SHP77 treated with DMSO at 0.1 percent for 48 hours (cell line): ENCODE measurements at places on chromosomes 3 and 15.

GRCh38 chr3:46844397-46844796 lies 18.8 kb downstream of the MYL3 start:
- no peak for DNase-seq

GRCh38 chr3:194671511-194671899 lies 486 bp downstream of the LSG1 start:
- DNase-seq = no peak

GRCh38 chr15:92619145-92620101 lies 36.2 kb downstream of the FAM174B start:
- DNase-seq = no peak

DNA sequence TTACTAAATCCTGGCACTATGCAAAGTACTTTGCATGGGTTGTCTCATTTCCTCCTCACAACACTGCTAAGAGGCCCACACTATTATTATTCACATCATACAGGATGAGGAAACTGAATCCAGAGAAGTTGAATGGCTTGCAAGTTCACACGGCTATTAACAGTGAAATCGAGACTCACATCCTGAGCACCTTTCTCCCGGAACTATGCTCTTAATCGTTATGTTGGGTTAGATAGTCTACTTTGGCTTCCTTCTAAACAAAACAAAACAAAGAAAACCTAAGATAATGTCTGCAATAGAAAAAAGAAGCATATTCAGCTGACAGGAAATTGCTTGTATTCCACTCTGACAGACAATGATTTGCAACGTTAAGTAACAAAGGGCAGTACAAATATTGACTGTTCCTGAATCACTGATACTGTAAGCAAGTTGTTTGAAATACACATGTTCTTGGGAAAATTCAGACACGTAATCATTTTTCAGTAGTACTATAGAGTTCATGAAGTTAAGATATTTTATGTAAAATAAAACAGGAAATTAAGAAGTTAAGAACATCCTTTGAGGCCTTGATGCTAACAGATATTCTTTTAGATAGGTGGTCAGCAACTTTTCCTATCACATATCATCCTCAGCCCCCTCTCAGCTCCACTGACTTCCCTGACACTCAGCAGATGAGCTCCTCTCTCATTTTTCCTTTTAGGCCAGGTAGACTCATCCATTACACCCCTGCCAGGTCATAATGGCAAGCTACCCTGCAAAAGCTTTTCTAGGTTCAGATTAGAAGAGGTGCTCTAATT lies 40.7 kb downstream of the C2CD4B start:
- peak; percentile 64 for DNase-seq

DNA sequence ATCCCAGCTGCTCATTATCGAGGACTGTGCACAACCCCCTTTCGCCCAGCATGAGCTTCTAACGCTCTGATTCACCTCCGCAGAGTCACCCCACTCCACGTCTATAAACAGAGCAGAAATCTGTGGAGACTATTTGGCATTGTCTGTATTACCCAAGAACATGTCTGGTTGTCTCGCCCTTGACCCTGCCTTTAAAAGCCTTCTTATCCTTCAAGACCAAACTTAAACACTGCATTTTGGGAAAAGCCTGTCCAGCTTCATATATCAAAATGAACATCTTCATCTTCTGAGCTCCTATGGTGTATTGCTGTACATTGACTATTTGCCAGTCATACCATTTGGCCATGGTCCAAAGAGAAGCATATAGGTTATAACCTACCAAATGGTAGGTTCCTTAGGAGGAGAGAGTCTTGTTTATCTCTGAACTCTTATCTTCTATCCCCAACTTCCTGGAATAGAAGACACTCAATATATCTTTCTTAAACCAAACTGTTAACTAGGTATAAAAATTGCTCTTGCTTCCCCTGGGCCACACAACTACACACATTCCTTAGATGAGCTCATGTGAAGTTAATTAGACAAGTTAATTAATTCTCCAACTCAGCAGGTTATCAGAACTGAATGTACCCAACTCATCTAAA lies 90.1 kb downstream of the FBN1 start:
- DNase-seq = no peak

GRCh38 chr3:12803371-12803770 lies 6.9 kb downstream of the CAND2 start:
- DNase-seq = no peak

DNA sequence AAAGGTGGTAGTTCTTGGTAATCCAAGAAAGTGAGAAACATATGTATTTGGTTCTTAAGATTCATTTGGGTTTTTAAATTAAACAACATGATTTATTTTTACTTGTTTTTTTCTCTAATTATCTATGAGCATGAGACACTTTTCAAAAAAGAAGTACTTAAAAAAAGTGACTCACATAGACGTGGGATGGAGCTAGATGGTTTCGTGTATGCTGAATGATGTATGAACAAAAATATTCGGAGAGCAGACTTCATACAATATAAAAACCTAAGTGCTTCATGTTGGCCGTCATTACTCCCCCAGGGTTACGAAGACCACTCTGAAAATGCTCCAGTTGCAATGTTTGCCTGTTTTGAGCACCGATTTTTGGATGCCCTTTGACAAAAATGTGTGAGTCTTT lies 90.9 kb downstream of the RORA start:
- DNase-seq = no peak

- DNase-seq = no peak
These were observed 199.6 kb upstream of the NAALADL2 start for GRCh38 chr3:174659511-174659910.

- no peak for DNase-seq
These were observed 120.1 kb downstream of the LIPC start for GRCh38 chr15:58551764-58552504.

DNA sequence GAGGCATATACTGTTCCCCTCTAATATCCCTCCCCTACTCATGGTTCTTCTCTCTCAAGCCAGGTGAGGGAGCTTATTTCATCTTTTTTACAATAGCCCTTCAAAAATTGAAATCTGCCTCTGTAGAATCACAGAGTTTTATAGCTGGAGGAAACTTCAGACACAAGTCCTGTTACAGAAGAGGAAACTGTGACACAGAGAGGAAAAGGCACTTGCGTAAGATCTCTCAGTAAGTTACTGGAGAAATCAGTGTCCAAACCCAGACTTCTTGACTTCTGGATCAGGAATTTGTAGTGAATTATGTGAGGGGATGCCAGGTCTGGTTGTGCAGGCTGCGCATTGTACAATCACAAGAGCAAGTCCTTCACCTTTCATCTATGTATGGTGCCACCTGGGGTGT lies 4.6 kb downstream of the FGD5 start:
- no peak for DNase-seq

DNA sequence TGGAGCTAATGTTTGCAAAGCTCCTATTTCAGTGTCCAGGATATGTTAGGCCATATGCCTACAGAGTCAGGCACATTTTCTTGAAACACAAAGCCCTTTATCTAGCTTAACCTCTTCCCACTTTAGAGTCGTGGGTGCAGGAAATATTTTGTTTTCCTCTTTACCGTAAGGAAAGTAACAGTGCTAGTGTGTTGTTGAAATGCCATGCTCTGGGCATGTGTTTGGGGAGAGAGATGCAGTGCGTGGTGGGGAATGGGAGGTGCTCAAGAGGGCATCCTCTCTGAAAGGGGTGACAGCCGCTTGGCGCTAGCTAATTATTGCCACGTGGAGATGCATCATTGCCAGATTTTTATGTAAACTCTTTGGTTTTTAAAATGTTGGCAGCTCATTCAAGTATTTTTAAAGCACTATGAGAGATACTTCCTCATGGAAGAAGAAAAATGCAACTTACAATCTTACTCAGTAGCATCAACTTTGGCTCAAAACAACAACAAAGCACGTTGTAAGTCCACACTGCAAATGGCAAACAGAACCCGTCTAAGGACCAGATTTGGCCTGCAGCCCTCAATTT lies 152.6 kb downstream of the LPP start:
- no peak for DNase-seq

- DNase-seq = no peak
These were observed 17.1 kb upstream of the VILL start for GRCh38 chr3:37973246-37974054.

DNA sequence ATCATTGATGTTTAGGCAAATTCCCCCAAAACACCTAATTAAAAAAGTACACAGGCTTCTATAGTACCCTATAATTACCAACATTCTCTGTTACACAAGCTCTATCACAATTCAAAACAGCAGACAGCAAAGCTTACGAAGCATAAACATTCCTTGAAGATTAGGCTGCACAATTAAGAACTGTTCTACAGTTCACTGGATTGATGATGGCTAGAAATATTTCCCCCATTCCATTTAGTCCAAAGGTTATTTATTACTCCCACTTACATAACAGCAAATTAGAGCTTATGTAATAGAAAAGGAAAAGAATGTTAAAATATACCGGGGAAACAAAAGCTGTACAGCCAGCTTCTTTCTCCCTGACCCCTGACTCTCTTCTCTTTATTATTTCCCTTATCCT lies 49.3 kb downstream of the UACA start:
- DNase-seq = no peak

DNA sequence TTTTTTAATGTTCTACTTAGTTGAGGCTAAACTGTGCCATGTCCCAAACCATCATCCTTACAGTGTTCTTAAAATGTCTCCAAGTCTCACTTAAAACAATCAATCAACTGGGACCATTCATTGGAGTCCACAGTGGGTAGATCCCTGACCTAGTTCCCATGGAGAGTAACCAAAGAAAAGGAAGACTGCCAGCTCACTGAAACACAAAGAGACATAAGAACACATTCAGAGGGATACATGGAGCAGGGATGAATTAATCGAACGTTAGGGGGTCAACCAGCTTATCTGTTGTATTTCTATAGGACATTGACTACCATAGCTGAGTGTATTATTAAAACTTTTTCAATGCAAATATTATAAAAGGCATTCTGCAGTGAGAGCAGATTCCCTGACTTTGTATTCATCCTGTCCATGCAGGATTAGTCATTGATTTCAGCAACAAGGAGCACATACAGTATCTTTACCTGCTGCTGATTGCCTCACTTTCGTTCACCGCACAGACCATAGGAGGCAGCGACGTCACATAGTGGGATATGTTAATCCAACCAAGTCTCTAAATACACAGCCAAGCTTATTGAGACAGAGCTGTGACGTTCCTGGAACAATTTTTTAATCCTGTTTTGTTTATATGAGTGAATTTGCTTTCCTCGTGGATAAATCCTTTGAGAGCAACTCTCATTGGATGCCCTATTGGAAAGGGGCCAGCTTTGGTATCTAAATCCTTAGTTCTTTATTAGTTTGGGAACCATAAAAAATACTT lies 364.9 kb upstream of the RBMS3 start:
- no peak for DNase-seq

DNA sequence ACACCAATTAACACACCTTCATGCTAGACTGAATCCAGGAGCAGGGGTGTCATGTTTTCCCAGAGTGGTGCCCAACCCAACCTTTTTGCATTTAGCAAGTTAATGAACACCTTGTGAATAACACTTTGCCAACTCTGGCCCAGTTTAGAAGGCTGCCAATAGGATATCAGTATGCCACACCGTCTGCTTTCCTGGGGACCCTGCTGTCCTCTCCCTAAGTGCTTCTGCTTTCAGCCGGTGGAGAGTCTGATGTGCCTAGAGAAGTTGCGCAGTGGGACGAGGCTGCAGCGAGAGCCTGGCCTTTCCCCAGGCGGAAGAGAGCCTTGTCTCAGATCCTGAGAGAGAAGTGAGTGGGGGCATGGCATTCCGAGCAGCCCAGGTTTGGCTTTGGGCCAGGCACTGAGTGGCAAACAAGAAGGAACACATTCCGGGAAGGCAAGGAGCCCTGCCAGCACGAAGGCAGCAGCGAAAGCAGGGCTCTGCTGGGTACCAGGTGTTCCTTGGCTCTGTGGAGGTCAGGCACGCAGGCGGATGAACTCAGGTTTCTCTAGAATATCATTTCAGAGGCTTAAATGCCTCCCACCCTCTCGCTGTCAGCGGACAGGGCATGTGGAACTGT lies 36.9 kb downstream of the SENP8 start:
- DNase-seq = no peak

GRCh38 chr3:52777959-52778805 lies 783 bp downstream of the ITIH1 start:
- DNase-seq = no peak

DNA sequence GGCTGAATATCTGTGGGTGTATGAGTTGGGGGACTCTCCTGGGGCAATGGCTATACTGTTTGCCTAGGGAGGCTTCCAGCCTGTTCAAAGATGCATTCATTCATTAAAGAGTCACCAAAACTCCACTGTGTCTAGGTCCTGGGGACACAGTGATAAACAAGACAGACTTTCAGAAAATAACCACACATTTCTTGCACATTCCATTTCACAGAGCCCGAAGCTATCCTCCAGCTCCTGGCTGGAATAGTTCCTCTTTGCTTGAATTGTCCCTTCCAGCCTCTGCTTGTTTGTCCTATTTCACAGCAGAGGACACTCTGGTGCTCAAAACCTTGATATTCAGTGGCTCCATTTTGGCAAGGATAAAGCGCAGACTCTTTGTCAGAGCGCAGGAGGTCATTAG lies 61.7 kb upstream of the ITGA11 start:
- no peak for DNase-seq

DNA sequence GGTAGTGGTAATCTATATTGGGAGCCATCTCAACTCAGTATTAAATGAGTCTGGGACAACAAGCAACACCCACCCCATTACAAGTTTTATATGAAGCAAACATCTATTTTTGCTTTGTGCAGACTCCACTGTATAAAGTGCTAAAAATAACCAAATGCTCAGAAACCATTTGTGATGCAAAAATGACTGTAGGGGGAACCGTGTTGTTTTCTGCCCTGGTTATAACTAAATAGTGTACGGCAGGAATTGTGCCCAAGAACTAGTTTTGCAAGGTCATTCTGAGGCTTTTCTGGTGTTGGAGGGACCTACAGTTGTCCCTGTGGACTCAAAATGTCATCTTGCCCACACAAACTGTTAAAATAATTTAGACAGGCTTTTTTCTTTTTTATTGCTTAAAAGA lies 88.3 kb downstream of the ITPR1 start:
- no peak for DNase-seq

DNA sequence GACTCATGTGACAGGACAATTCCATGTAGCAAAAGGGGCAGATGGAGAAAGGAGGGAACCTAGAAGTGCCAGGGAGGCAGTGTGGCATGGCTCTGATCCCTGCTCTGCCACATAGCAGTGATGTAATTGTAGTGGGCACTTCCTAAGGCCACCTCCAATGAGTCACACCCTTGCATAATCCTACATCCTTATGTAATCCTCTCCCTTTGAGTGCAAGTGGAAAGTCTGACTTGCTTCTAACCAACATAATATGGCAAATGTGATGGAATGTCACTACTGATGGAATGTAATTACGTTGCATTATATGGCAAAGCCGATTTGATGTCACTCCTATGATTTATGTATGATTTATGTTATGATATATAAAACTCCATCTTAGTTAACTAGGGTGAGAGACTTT lies 72.9 kb upstream of the ATP2C1 start:
- no peak for DNase-seq

DNA sequence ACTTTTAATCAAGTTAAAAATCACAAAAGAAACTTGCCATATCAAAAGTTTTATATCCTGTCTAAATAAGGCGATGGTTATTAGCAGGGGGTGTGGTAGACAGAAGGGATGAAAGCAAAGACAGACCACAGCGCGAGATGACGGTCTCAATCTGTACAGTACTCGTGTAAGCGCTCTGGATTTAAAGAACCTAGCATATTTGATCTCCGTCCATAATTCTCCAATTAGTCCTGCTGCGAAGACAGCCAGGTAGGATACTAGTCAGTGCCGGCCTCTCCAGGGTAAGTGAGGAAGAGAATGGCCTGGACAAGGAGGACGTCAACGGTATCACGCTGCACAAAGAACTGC lies 701 bp downstream of the SGO1 start:
- DNase-seq = no peak

- no peak for DNase-seq
These were observed 79.8 kb upstream of the GRM7 start for GRCh38 chr3:6781092-6781491.

GRCh38 chr3:41200669-41201021 lies 1.3 kb downstream of the CTNNB1 start:
- DNase-seq = no peak
